ENCODE measurements at places on chromosomes 2 and 18. TPM values are rescaled to one million over a fixed set of nuclear protein-coding genes. Genes with fewer than 3 reads are reported as not detected.

The FBXO41 gene
- total RNA-seq: 3.7 TPM

The OSR1 gene
- total RNA-seq: 1.3 TPM

DNA sequence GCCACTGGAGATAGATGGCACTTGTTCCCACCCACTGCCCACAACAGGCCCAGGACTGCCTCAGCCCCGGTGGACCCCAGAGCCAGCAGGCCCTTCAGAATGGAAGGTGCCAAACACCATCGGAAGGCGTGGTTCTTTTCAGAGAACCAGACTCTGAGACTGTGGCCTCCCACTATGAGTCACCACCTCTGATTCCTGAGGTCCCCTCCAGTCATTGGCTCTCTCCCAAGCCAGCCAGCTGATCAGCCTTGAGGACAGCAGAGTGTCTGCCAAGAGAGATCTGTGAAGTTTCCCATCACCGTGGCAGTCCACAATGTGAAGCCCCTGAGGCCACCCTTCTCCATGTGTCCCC is 10.4 kb upstream of the MAP3K2 start:
- no peaks in the 10 kb centered on the region for H3K27me3 ChIP-seq
- peak overlapping the region; percentile 19 for H3K27ac ChIP-seq
- peaks cover 6% of the 10 kb centered on the region for H3K36me3 ChIP-seq
- H3K4me1 ChIP-seq: peaks cover 34% of the 10 kb centered on the region
- peak; percentile 96 for DNase-seq

- no peak overlapping the region for H3K4me3 ChIP-seq
- H3K4me1 ChIP-seq: no peaks in the 10 kb centered on the region
- H3K27me3 ChIP-seq: no peaks in the 10 kb centered on the region
- no peak overlapping the region for H3K27ac ChIP-seq
- no peak for DNase-seq
Observed at GRCh38 chr18:24095976-24096375, 42.9 kb upstream of the CABYR start.

The YES1 gene
- 81.7 TPM for total RNA-seq

GRCh38 chr18:59748628-59749360 is 51.6 kb upstream of the CCBE1 start:
- H3K27me3 ChIP-seq: no peaks in the 10 kb centered on the region
- H3K4me1 ChIP-seq: peaks cover 28% of the 10 kb centered on the region
- H3K36me3 ChIP-seq: no peaks in the 10 kb centered on the region

DNA sequence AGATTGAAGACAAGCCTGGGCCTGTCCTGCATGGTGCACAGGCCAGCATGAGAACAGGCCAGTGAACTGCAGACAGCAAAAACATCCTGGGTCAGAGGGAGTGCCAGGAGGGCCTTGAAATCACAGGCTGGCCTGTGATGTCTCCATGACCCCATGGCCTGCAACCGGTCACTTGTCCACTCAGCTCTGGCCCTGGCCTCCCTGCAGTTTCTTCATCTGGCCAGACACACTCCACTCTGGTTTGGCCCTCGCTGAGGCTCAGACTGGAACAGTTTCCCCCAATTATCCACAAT is 12.6 kb downstream of the CYRIA start:
- H3K36me3 ChIP-seq: no peaks in the 10 kb centered on the region
- no peak overlapping the region for H3K4me3 ChIP-seq
- no peaks in the 10 kb centered on the region for H3K27me3 ChIP-seq
- peak overlapping the region; percentile 77 for H3K27ac ChIP-seq
- H3K4me1 ChIP-seq: peaks cover 31% of the 10 kb centered on the region
- peak; percentile 38 for DNase-seq

DNA sequence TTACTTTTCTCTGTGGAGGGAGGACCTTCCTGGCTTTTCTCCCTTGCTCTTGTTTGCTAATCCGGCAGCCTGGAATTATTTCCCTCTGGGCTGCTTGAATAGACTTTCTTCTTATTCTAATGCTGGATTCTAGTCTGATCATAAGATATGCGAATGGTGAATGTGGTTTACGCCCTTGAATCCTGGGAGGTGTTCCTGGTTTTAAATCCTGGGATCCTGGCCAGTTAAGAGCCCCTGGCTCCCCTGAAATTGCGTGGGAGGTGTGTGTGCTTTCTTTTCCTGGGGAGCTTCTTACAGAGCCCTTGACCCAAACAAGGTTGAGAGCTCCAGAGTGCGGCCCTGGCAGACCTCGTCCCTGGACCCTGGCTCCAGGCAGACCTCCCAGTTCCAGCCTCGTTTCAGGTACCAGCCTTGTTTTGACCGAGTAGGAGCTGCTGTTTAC is 2.8 kb downstream of the SH3BP4 start:
- H3K36me3 ChIP-seq: no peaks in the 10 kb centered on the region
- H3K27me3 ChIP-seq: no peaks in the 10 kb centered on the region
- H3K27ac ChIP-seq: peak overlapping the region; percentile 80

The DSG4 gene
- total RNA-seq: not detected

GRCh38 chr2:195759877-195760276 is 102.9 kb downstream of the SLC39A10 start:
- H3K4me1 ChIP-seq: peaks cover 4% of the 10 kb centered on the region
- H3K4me3 ChIP-seq: no peak overlapping the region
- H3K27ac ChIP-seq: no peak overlapping the region
- no peak for DNase-seq

The RAD51AP2 gene
- total RNA-seq: 0.14 TPM

- no peak overlapping the region for H3K27ac ChIP-seq
- H3K36me3 ChIP-seq: no peaks in the 10 kb centered on the region
- H3K4me1 ChIP-seq: peaks cover 6% of the 10 kb centered on the region
- no peaks in the 10 kb centered on the region for H3K27me3 ChIP-seq
Observed at GRCh38 chr18:61085761-61086160, 247.5 kb upstream of the CDH20 start.

GRCh38 chr18:70273021-70273420 is 15.8 kb upstream of the SOCS6 start:
- H3K27me3 ChIP-seq: no peaks in the 10 kb centered on the region
- DNase-seq: no peak
- no peak overlapping the region for H3K27ac ChIP-seq
- no peak overlapping the region for H3K4me3 ChIP-seq
- H3K4me1 ChIP-seq: no peaks in the 10 kb centered on the region
- H3K36me3 ChIP-seq: no peaks in the 10 kb centered on the region

DNA sequence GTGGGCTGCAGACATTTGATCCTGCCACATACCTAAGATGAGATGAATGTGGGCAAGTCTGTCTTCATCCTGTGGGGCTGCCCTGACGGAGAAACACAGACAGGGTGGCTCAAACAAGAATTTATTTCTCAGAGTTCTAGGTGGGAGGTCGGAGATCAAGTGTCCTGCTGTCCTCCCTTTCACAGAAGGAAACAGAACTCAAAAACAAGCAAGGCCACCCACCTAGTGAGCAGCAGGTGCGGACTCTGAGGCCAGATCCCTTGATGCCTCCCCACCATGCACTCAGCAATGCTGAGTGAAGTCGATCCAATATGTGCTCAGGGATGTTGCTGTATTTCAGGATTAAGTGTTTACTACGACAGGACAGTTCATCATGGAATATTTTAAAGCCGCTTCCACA is 63.0 kb upstream of the SNTG2 start:
- H3K4me3 ChIP-seq: no peak overlapping the region
- no peak for DNase-seq
- H3K27me3 ChIP-seq: peaks cover 34% of the 10 kb centered on the region
- H3K27ac ChIP-seq: no peak overlapping the region
- H3K36me3 ChIP-seq: peaks cover 2% of the 10 kb centered on the region

- H3K4me1 ChIP-seq: peaks cover 15% of the 10 kb centered on the region
- H3K36me3 ChIP-seq: no peaks in the 10 kb centered on the region
- H3K4me3 ChIP-seq: no peak overlapping the region
- DNase-seq: no peak
- H3K27me3 ChIP-seq: no peaks in the 10 kb centered on the region
Observed at GRCh38 chr2:42863320-42863719, 70.9 kb upstream of the HAAO start.

DNA sequence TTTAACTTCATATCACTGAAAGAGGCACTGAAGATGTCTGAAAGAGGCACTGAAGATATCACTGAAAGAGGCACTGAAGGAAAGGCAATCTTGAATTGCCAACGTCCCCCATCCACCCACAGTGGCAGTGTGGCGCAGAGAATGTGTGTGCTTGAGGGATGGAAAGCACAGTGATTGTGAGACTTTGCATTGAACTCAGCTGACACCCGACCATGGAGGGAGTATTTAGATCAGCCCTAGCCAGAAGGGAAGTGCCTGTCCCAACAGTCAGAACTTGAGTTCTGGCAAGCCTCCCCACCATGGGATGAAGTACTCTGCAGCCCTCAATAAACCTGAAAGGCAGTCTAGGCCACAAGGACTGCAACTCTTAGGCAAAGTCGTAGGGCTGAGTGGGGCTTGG is 33.8 kb downstream of the MAP4K3 start:
- H3K27ac ChIP-seq: peak overlapping the region; percentile 86
- no peaks in the 10 kb centered on the region for H3K27me3 ChIP-seq
- H3K4me1 ChIP-seq: peaks cover 41% of the 10 kb centered on the region
- no peak for DNase-seq
- no peak overlapping the region for H3K4me3 ChIP-seq

DNA sequence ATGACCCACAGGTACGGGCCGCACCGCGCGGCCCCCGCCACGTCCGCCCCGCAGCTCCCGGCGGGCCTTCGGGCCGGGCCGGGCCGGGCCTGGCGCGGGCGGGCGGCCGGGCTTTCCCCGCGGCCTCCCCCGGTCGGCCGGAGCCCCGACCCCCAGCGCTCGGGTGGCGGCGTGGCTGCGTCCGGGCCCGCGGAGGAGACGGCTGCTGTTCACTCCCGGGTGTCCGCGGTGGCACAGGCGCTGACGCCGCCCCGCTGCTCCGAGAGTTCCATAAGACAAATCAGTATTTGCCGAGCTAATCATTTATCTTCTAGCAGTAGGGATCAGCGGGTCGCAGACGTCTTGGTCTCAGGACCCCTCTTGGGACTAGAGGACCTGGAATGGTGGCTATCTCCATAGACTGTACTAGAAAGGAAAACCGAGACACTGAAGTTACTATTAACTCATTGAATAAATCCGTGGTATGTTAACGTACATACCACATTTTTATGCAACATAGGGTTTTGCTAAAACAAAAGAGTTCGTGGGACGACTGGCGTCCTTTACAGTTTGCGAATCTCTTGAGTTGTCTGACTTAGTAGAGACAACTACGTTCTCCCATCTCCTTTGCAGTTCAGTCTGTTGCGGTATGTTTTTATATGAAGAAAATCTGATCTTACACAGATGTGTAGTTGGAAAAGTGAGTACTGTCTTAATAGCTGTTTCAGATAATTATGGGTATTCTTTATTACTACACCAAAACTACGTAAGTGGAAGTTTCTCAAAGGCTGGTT is 500 bp downstream of the LIMS1 start:
- H3K4me1 ChIP-seq: peaks cover 34% of the 10 kb centered on the region
- H3K36me3 ChIP-seq: no peaks in the 10 kb centered on the region
- H3K27me3 ChIP-seq: no peaks in the 10 kb centered on the region
- peak; percentile 45 for DNase-seq
- peak overlapping the region; percentile 90 for H3K4me3 ChIP-seq
- H3K27ac ChIP-seq: peak overlapping the region; percentile 83

GRCh38 chr2:16660114-16660513 is 5.5 kb downstream of the CYRIA start:
- no peaks in the 10 kb centered on the region for H3K36me3 ChIP-seq
- peaks cover 13% of the 10 kb centered on the region for H3K27me3 ChIP-seq
- no peak overlapping the region for H3K27ac ChIP-seq
- H3K4me1 ChIP-seq: no peaks in the 10 kb centered on the region
- H3K4me3 ChIP-seq: no peak overlapping the region

The SKA1 gene
- 7.8 TPM for total RNA-seq

- no peak overlapping the region for H3K4me3 ChIP-seq
- H3K27me3 ChIP-seq: no peaks in the 10 kb centered on the region
- peak; percentile 71 for DNase-seq
- H3K27ac ChIP-seq: peak overlapping the region; percentile 87
Observed at GRCh38 chr2:59882822-59883221, 670.6 kb downstream of the BCL11A start.

DNA sequence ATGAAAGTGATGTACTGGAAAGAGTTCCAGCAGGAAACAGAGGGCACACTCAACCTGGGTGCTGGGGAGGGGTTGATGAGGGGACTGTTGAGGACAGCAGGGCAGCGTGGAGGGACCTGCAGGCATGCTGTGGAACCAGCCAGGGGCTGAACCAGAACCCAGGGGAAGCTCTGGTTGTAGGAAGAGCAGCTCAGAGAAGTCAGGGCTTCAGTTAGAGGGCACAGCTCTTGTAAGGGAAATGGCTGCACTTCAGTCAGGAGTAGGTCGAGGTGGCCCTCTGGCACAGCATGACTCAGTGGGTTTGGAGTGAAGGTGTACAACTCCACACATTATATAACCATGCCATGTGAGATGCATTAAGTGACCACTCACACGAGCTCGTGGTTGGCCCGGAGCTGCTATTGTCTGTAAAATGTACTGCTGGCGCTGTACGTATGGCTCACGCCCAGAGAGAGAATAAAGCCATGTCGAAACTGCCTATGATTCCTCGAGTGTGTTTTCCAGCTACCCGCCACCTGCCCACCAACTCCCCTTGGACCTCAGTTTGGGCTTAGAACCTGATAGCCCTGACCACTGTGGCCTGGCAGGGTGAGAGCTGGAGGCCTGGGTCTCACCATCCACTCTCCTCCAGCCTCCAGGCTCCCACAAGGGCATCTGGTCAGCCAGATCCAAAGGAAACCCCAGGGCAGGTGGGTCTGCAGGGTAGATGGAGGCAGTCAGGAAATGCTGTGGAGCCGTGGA is 136.5 kb upstream of the HS6ST1 start:
- no peak overlapping the region for H3K4me3 ChIP-seq
- no peaks in the 10 kb centered on the region for H3K4me1 ChIP-seq
- no peaks in the 10 kb centered on the region for H3K36me3 ChIP-seq
- H3K27me3 ChIP-seq: no peaks in the 10 kb centered on the region
- no peak for DNase-seq

- H3K36me3 ChIP-seq: no peaks in the 10 kb centered on the region
- H3K27me3 ChIP-seq: no peaks in the 10 kb centered on the region
- DNase-seq: no peak
- no peak overlapping the region for H3K4me3 ChIP-seq
- H3K4me1 ChIP-seq: no peaks in the 10 kb centered on the region
Observed at GRCh38 chr18:23182606-23183005, 47.3 kb downstream of the CABLES1 start.

The KLHL29 gene
- total RNA-seq: 43.1 TPM

DNA sequence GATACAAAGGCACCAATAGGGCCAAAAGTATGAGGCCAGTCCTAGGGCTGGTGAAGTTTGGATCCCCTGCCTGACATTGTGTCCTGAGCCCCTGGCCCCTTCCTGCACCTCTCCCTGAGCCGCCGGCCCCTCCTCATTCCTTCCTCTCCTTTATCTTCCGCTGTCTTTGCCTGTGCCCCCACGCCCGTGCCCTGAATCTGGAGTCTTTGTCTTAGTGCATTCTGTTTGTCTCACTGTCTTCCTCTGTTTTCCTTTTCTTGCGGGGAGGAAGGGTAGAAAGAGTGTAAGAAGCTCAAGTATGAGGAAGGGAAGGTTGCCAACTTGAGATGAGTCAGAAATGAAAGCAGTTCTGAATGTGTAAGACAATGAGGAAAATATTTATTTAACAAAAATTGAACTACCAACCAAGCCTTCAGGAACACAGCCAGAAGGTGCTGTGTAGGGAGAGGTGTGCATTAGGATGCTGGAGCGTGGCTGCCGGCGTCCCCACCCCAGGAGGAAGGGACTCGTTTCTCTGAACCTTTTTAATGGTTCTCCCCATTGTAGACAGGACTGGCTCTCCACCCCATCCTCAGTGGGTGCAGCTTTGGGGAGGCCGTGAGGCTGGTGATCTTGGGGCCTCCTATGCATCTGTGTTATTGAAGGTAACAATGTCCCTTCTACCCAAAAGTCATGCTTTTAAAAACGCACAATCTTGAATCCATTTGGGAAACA is 133.1 kb downstream of the NEDD4L start:
- peaks cover 12% of the 10 kb centered on the region for H3K4me1 ChIP-seq
- H3K27ac ChIP-seq: peak overlapping the region; percentile 71
- peak overlapping the region; percentile 24 for H3K4me3 ChIP-seq
- peak; percentile 93 for DNase-seq

The EPC2 gene
- 25.6 TPM for total RNA-seq

Measured in MCF 10A (cell line).